Left cardiac atrium (tissue), 4 donors: ENCODE measurements at places on chromosomes 12 and 14. TPM values are rescaled to one million over a fixed set of nuclear protein-coding genes. Genes with fewer than 3 reads are reported as not detected.

GLT8D2 gene
- total RNA-seq = 7.5 TPM

PRH2 gene
- not detected for total RNA-seq

KRT80 gene
- total RNA-seq = 0.44 TPM

ERG28 gene
- total RNA-seq = 9.0 TPM

ANO4 gene
- 0.29 TPM for total RNA-seq

PCNX4 gene
- total RNA-seq = 37.8 TPM

KRT77 gene
- not detected for total RNA-seq

SLC38A4 gene
- total RNA-seq = 3.3 TPM

GRCh38 chr14:100472094-100472455 is 115.1 kb downstream of the BEGAIN start:
- DNase-seq = no peak

GRCh38 chr12:20523658-20524057 is 155.3 kb downstream of the PDE3A start:
- no peak for DNase-seq

DNA sequence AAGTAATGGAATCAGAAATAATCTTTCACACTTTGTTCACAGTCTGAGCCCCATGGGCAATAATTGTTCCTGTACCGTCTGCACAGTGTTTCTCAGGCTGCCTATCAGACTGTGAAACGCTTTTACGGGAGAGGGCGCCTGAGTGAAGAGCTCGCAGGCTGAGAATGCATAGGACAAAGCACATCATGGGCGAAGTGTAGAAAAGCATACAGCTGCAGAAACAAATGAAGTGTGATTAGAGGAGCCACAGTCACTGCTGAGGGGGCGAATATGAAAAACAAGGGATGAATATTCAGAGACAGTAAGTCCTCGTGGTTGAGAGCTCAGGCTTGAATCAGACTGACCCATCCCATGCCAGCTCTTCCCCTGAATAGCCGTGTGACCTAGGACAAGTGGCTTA is 438.4 kb upstream of the DCN start:
- no peak for DNase-seq

GRCh38 chr14:90061685-90062126 is at the start of gene KCNK13:
Gene KCNK13, plus strand, starts transcription at chr14:90061994. Its CDS starts 212 bp downstream, at chr14:90062206.
- DNase-seq = peak; percentile 30

DNA sequence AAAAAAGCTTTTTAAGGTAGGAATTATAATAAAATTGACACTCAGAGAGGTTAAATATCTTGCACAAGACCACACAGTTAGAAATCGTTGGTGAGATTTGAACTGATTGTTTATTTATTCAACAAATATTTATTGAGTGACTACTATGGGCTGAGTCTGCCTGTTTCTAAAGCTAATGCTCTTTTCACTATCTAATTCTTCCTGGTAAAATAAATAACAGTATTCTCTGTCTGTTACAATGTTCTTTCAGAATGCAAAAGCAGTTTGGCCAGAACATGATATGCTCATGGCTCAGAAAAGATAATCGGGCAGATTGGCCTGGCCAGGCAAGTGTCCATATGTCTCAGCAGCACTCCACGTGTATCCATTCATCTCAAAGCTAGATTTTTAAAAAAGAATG is 82.0 kb downstream of the BTG1 start:
- no peak for DNase-seq

DNA sequence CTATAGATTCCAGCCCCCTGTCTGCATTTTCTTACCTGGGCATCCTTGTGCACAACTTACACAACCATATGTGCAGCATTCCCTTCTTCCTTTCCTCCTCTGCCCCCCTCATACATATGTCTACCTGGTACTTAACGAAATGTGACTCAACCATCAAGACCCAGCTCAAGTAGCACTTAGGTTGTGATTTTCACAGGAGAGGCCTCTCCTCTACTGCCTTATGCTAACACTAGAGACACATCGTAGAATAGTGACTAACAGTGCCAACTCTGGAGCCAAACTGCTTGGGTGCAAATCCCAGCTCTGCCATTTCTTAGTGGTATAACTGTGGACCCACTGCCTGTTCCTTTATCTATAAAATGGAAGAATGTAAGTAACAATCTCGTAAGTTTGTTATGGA is 24.1 kb upstream of the PLEKHA5 start:
- DNase-seq = no peak

- no peak for DNase-seq
Measured at GRCh38 chr12:90909069-90909770, 45.8 kb downstream of the CCER1 start.

GRCh38 chr12:1318327-1319031 is 275.9 kb downstream of the FBXL14 start:
- DNase-seq = no peak

GRCh38 chr12:130280742-130281141 is 56.9 kb upstream of the PIWIL1 start:
- no peak for DNase-seq

DNA sequence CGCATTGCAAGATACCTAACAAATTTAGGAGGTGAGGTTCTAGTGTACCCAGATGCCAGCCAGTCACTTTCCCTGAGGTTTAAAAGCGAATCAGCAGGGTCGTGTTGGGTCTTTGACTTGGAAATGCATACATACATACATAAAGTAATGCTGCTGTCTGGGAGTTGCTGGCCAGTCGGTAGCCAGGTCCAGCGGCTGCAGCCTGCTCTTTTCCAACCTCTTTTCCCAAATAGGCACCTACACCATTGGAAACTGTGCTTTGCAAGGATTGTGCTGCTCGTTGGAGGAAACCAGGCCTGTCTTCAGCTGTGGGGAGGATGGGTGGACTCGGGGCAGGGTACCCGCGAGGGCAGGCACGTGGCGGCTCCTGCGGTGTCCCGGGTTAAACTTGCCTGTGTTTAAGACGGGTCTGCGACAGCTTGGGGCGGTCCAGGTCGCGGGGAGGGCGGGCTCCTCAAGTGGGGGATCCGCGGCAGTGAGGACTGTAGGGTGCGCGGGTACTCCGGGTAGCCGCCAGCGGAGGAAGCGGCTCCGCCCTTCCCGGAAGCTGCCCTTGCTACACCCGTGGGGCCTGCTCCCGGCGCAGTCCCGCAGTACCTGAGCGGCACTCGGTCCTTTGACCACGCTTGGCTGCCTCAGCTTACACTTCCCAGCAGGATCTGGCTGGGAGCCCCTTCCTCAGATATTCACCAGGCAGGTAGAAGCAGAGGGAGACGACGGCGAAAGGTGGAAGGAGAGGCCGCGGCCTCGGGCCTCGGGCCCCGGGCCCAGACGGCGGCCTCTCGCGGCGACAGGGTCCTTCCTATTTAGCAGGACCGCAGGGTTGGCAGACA is 2.7 kb downstream of the TTC6 start:
- DNase-seq = peak; percentile 20

- no peak for DNase-seq
Measured at GRCh38 chr12:58009405-58010195, 68.2 kb downstream of the ATP23 start.

GRCh38 chr12:108542320-108542719 is 18.7 kb downstream of the SART3 start:
- DNase-seq = no peak

DNA sequence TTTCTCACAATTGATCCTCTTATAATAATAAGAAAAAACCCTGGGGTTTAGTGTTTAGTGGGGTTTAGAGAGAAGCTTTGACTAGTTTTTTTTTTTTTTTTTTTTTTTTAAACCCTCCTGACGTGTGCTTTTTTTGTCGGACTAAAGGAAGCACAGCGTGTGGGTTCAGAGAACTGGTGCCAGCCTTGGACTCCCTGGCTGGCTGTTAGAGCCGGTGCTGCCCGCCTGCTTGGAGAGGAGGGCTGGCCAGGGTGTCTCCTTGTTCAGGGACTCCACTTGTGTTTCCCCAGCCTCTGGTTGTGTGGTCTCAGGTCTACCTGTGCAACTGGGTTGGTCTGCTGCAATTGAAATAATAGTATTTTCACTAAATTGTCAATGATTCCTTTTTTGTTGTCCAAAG is 54.1 kb upstream of the ASPG start:
- DNase-seq = no peak

DNA sequence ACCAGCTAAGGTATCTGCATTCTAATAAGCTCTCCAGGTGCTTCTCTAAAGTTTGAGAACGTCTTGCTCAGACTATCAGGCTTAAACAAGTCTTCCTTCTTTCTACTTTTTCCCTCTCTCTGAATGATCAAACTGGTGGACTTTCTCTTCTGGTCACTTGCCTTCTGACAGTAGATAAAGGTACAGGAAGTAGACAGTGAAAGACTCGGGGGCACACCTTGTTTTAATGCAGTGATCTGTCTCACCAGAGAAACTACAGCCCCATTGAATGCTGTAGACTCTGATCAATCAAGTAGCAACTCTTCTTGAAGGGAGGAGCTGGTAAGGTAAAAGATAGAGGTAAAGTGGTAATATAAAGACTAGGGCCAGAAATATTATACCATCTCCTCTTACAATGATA is 48.1 kb upstream of the ATXN7L3B start:
- no peak for DNase-seq

- no peak for DNase-seq
Measured at GRCh38 chr12:73935817-73936216, 601.8 kb upstream of the ATXN7L3B start.

GRCh38 chr14:84028080-84028604 is 1501.8 kb upstream of the FLRT2 start:
- no peak for DNase-seq

DNA sequence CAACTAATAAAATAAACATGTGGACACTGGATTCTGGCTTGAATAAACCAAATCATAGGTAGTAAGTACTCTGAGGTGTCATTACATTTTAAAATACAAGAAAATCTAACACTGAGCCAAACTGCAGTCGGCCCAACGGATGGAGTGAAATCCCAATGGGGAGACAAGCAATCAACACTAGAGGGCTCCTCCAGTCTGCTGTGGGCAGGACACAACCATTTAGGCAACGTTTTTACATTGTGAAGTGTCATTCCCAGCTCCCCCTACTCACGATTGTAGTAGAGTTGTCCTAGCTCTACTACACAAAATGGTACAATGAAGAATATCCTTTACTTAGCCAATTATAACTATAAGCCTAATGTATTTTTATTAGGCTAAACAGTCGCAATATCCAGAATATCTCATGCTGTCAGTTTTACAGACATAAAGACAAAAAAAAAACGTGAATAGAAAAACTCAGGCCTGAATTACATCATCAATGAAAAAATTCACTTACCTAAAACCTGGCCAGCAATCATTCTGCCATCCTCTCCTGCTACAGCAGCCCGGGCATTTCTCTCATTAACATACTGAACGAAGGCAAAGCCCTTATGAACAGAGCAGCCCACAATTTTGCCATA is 35.7 kb downstream of the HNRNPC start:
- DNase-seq = no peak

GRCh38 chr14:104577847-104578301 is 1.7 kb upstream of the C14orf180 start:
- no peak for DNase-seq

DNA sequence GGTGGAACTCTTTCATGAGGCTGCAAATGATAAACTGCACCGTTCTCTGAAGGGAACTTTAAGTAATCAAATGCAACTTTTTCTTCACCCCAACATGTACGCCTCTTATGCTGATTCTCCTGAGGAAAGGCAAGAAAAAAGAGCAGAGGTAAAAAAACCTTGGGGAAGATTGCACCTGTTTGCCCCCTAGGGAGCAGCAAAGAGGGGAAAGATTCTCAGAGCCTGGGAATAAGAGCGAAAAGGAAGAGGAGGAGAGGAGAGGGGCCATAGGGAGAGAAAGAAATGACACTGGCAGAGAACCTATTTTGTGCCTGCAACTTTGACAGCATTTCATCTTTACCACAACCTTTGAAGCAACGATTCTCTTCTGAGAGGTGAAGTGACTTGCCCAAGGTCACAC is 254.6 kb downstream of the KSR2 start:
- DNase-seq = no peak

GRCh38 chr12:29004066-29004935 is 144.8 kb upstream of the FAR2 start:
- no peak for DNase-seq

DNA sequence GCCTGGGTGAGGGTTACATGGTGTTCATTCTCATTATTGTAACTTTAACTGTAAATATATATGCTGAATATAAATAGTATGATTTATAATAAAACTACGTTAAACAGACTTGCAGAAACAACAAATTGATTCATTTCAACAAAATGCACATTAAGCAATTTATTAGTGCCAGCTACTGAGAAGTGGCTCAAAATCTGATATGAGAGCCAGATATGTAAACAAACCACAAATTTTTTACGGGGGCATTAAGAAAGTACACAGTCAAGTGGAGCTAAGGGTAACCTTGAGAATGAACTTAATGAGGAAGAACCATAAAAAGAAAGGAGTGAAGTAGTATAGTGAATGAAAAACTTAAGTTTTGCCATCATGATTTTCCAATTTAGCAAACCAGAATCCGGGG is 40.3 kb downstream of the CEP128 start:
- DNase-seq = no peak

DNA sequence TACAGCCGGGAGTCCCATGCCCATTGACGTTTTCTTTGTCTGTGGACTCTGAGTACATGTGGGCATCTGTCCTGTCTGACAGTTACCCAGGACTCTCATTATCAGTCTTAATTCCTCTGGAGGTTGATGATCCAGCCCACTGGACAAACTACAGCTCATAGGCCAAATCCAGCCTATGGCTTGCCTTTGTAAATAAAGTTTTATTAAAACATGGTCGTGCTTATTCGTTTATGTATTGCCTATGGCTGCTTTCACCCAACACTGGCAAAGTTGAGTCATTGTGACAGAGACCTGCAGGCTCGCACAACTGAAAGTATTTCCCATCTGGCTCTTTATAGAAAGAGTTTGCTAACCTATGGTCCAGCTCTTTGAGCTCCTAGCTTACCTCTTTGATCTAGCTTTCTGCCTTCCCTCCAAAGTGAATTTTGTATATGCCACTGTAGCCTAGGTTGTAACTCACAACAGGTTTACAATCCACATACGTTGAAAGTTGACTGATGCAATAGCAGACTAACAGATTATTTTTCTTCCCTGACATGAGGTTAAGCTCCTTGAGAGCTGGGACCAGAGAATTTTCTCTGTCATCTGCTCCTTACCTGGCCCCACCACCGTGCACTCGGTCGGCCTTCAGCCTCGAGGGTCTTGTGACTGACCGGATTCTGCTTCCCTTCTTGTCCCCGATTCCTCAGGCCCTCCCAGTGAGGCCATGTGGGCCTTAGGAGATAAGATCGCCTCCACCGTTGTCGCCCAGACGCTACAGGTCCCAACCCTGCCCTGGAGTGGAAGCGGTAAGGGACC is 57.3 kb downstream of the ACACB start:
- DNase-seq = no peak

DNA sequence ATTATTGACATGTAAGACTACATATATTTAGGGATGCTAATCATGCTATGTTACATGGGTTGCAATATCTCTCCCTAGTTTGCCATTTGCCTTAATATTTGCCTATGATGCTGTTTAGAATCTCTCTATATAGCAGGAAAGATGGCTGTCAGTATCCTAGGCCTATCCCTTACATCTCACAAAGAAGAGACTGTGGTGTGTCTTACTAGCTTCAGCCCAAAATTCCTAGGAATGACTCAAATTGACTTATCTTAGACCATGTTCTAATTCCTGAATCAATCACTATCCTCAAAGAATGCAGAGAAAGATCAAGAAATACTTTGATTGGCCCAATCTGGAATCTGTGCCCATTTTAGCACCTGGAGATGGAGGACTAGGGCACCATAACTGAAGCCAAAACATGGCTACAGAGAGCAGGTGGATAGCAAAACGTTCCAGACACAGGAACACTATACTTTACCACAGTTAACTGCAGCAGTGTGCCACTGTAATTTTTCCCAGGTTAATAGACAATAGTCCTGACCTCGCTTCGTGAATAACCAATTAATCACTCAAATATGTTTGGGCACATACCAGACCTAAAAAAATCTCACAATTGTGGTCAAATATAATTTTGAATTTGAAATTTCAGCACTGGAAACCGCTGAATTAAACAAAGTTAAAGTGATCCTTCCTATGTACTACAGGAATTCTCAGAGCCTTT is 32.7 kb upstream of the GLIPR1 start:
- DNase-seq = no peak

GRCh38 chr14:101446387-101446969 is 114.8 kb upstream of the DIO3 start:
- no peak for DNase-seq
